ENCODE measurements at places on chromosomes 16 and 17.

DNA sequence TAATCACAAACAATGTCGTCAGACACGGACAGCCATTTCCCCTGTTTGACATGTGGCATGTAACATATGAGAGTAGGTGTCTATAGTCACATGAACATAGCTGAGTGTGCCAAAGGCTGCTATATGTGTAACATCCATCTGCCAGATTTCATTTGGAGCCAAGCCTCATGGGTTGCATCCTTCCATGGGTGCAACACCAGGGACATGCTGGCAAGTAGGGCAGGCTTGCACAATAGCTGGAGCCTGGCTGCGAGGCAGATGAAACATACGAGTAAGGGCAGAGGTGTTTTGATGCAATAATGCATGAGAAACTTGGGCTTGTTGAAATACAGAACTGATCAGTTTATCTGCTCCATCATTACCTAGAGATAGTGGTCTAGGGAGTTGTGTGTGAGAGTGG is 9.0 kb upstream of the ZNF689 start:
- no peak for DNase-seq

DNA sequence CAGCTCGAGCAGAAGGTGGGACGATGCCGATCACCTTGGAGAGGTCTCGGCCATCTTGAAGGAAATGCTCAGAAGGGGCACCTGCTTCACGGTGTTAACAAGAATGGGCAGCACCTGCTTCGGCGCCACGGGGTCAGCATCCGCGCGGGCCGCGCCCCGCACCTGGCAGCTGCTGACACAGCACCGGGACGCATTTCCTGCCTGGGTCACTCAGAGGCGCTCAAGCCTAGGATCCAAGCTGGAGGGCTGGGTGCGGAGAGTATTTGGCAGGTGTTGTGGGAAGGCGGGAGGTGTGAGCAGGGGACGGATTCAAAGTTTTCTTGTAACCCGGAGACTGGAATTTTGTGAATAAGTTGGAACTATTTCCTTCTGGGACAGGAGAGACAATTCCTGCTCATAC is 39.3 kb upstream of the AKTIP start:
- DNase-seq: no peak

DNA sequence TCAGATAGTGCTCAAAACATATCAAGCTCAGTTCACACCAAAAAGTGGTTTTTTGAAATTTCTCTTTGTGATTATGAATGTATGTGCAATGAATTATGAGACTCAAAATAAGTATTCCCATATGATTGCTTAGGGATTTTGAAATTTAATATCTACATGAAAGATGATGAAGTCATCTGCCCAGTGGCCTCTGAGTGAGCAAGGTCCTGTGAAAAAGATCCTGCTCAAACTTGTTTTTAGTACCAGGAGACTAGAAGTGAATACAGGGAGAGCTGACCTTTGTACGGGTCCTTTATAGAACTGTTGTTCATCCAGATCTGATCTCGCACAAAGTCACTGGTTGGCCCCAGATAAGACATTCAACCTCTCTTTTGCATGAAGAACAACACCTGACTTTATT is 151.9 kb upstream of the MAF start:
- no peak for DNase-seq

DNA sequence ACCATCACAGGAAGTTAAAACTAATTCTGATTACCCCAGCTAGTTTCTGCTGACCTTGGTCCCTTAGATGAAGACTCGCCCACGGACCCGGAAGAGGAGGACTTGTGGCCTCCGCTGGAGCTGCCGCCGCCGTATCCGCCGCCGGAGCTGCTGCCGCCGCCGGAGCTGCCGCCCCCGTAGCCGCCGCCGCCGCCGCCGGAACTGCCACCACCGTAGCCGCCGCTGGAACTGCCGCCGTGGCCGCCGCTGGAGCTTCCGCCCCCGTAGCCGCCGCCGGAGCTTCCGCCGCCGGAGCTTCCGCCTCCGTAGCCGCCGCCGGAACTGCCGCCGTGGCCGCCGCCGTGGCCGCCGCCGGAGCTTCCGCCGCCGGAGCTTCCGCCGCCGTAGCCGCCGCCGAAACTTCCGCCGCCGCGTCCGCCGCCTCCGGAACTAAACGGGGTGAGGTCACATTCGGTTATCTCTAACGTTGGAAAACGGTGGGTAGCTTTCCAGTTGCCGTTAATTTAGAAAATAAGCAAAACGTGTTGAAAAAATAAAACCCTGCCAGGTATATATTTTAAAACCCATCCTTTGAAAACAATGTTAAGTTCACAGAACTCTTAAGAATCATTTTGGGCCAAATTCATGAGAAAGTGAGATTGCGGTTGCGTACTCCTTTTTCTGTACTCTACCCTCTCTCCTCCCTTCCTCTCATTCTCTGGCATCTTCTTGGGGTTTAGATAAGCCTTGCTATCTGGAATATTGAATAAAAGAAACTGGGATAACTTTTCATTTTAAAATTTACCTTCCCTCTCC is 3.5 kb downstream of the KRT10 start:
- DNase-seq: peak; percentile 70

GRCh38 chr16:90012991-90013745 is 6.1 kb downstream of the DBNDD1 start:
- no peak for DNase-seq

DNA sequence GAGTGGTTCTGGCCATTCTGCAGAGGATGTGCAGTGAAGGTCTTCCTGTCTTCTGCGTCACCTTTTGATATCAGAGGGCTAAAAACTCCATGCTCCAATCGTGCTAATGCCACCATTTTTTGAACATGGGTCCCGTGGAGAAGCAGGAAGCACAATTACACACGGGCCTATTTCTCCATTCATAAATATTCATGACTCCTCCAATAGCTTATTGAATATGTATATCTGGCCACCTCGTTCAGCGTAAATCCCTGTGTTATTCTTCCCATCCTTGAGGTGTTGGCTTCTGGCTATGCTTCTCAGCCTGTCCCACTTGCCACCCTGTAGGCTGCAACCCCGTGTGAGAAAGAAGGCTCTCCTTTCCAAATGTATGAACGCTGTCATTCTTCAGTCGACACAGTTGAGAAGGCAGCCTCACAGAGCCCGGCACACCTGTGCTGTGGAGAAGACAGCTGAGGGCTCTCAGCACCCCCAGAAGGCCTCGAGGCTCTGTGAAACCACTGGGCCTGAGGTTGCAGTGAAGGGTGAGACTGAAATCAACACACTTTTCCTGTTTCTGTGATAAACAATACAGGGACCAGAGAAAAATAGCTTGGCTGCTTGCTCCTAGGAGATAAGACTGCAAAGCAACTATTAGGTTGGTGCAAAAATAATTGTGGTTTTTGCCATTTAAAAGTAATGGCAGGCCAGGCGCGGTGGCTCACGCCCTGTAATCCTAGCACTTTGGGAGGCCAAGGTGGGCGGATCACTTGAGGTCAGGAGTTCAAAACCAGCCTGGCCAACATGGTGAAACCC is 4.9 kb upstream of the ANKRD40CL start:
- DNase-seq: no peak

DNA sequence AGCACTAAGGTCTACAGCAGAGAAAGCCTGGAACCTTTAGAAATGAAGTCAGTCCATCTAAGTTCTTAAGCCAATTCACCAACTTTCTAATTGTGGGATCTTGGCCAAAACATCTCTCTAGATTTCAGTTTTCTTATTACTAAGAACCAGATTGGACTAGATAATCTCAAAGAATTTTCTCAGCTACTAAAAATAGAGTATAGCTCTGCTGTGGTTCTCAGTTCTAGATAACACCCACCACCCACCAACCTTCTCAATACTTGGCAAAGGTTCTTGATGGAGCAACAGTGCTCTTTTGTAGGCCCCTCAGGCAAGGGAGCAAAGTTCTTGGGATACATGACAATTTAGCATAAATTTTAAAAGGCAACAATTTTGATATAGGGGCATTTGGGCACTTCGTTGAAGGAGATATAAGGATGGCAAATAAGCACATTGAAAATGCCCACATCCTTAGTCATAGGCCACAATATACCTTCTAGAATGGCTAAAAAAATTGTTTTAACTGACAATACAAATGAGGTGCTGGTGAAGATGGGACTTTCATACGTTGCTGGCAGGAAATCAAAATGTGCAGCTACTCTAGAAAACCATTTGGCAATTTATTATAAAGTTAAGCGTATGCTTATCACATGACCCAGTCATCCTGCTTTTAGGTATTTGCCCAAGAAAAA is 74.4 kb upstream of the TMEM132E start:
- DNase-seq: no peak

GRCh38 chr16:12411516-12411915 is 392.2 kb downstream of the CPPED1 start:
- no peak for DNase-seq

- DNase-seq: no peak
Observed at GRCh38 chr16:22671301-22672076, 142.5 kb upstream of the HS3ST2 start.

- DNase-seq: no peak
Observed at GRCh38 chr17:73341350-73342049, 29.7 kb upstream of the CDC42EP4 start.

- no peak for DNase-seq
Observed at GRCh38 chr16:70746040-70746707, 54.8 kb downstream of the VAC14 start.

DNA sequence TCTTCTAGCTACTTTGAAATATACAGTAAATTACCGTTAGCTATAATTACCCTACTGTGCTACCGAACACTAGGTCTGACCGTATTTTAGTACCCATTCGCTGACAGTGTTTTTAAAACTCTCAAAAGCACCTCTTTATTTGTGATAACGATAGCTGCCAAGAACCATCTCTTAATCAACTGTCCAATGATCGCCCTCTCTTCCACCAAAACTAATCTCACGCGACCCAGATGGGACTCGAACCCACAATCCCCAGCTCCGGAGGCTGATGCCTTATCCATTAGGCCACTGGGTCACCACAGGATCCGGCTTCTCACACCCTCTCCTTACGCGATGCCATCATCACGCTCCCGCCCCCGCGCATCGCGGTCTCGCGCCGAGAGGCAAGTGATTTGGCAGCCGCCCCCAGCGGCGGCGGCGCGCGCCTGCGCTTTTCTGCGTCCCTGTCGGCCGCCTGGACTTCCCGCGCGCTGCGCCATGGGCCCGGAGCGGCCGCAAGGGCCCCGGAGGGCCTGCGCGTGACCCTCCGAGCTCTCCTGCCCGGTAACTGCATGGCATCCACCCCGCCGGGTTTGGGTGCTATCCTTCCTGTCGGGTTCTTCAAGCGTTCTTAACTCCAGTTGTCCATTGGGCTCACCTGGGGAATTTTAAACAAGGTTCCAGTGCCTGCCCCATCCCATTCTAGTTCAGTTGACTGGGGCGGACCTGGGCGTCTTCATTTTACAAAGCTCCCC is 15.7 kb upstream of the KPNA2 start:
- DNase-seq: peak; percentile 96

DNA sequence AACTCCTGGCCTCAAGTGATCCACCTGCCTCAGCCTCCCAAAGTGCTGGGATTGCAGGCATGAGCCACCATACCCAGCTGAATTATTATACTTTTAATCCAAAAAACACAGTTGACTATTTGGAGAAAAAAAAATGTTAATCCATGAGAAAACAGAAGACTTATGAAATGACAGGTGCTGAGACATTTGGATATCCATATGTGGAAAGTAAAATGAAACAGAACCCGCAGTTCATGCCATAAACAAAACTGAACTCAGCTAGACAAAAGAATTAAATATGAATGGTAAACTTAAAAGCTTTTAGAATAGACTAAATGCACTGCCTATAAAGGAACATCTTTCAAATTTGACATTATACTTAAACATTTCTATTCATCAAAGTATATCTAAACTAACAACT is 8.2 kb upstream of the RBBP6 start:
- no peak for DNase-seq

DNA sequence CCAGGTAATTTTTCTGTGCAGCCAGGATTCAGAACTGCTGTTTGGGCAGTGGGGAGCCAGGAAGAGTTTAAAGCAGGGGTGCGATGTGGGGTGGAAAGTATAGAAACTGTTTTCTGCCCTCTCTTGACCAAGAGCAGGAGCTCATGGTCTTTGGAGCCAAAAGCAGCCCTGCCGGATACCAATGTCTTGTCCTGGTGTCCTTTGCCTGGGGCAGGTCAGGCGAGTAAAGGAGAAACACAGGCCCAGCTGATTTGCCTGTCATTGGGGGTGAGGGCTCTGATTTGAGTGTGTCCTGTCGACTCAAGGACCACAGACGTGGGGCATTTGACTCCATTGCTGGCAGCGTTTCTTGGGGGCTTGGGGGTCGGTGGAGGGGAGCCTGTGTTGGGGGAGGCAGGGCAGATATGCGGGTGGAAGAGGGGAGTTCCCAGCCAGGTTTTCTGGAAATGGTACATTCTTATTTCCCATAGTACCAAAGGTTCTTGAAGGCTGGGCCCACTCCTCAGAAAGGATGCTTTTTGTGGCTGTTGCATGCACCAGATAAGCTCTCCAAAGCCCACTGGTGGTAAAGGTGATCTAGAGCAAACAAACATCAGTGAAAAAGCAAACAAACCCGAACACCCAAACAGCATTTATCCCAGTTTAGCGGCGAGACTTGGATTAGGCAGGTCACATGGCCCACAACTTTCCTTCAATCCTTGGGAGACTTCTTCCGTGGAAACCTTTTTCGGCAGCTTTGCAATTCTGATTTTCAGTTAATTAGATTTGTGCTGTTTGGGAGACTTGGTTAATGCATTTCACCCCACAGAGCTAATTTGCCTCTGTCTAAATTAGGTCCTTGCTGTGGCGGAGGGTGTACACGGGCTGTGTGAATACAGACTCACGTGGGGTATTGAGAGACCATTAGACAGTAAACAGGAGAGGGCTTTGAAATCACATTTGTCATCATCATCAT is 59.0 kb downstream of the MSI2 start:
- no peak for DNase-seq

- no peak for DNase-seq
Observed at GRCh38 chr16:11780991-11781680, 15.9 kb downstream of the ZC3H7A start.

GRCh38 chr16:72013888-72014581 is 5.5 kb downstream of the DHODH start:
- DNase-seq: no peak

GRCh38 chr17:61394630-61395408 is 4.8 kb upstream of the TBX2 start:
- no peak for DNase-seq

- no peak for DNase-seq
Observed at GRCh38 chr16:27482397-27483087, 67.2 kb downstream of the GTF3C1 start.

- no peak for DNase-seq
Observed at GRCh38 chr17:33680472-33680871, 387.4 kb upstream of the ASIC2 start.

GRCh38 chr17:35716897-35717465 is 14.5 kb upstream of the RASL10B start:
- DNase-seq: no peak
